RCC 7860 (cell line): ENCODE measurements at places on chromosomes 12 and 14.

GRCh38 chr14:104935026-104935650, 10.5 kb downstream of the PLD4 start:
- no peak for DNase-seq

GRCh38 chr12:127711108-127711507, 555.9 kb upstream of the TMEM132C start:
- DNase-seq: no peak

- DNase-seq: no peak
These were observed 1155.2 kb downstream of the TMEM121 start for GRCh38 chr14:106681568-106681967.

GRCh38 chr12:11765421-11765816, 115.9 kb downstream of the ETV6 start:
- no peak for DNase-seq

GRCh38 chr14:69260190-69260860, 367 bp downstream of the GALNT16 start:
- no peak for DNase-seq

DNA sequence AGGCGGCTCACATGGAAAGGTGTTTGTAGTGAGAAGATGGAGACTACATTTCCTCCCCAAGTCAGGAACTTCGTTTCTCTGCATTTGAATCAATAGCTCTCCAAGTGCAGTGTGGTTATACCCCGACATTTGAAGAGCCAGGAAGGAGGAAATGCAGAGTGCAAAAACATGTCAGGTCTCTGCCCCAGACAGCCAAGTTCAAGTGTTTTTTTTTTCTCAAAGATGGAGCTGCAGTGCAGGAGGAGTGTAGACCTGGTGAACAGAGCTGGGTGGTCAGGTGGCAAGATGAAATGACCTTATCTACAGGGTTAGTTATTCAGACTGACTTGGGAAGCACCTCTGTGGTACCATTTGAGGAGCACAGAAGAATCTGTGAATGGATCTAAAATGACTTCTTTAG, 21.3 kb downstream of the MLXIP start:
- no peak for DNase-seq

- no peak for DNase-seq
These were observed 189.5 kb upstream of the PLEKHG7 start for GRCh38 chr12:92513231-92513730.

- DNase-seq: no peak
These were observed 12.9 kb downstream of the TTC9 start for GRCh38 chr14:70654632-70655031.
